ENCODE measurements at places on chromosomes 11 and 22. TPM values are rescaled to one million over a fixed set of nuclear protein-coding genes. Genes with fewer than 3 reads are reported as not detected.

DNA sequence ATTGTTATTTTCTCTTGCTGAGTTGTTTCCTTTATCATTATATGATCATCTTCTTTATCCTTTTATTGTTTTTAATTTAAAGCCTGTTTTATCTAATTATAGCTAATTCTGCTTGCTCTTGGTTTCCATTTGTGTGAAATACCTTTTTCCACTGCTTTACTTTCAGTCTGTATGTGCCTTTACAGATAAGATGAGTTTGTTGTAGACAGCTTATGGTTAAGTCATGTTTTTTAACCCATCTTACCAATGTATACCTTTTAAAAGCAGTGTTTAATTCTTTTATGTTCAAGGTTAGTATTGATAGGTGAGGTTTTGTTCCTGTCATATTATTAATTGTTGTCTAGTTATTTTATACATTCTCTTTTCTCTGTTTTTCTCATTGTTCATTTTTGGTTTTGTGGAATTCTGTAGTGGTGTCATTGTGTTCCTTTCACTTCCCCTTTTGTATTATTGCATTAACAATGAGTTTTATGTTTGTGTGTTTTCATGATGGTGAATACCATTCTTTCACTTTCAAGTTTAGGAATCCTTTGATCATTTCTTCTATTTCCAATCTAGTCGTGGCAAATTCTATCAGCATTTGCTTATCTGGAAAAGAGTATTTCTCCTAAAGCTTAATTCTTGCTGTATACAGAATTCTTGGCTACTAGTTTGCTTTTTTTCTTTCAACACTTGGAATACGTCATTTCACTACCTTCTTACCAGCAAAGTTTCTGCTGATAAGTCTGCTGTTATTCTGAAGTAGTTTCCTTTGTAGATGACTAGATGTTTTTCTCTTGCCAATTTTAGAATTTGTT is 21.8 kb downstream of the OR5AN1 start:
- DNase-seq: no peak

DNA sequence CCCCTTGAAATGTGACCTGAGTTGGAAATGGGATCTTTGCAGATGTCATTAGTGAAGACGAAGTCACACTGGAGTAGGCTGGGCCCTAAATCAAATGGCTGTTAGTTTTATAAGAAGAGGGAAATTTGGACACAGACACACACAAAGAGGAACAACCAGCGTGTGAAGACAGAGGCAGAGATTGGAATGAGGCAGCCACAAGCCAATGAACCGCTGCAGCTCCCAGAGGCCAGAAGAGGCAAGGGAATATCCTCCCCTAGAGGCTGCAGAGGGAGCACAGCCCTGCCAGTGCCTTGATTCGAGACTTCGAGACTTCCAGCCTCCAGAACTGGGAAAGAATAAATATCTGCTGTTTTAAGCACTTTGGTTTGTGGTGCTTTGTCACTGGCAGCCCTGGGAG is 484.5 kb downstream of the MN1 start:
- DNase-seq: no peak

GRCh38 chr11:125073616-125074483 is 10.7 kb downstream of the SLC37A2 start:
- no peak for DNase-seq

The ADAMTS8 gene
- 0.57 TPM for total RNA-seq

Measured in Right ventricle myocardium inferior (tissue), 1 donor.